Fibroblast of skin of abdomen (primary cell): ENCODE measurements at places on chromosomes 2 and 18.

DNA sequence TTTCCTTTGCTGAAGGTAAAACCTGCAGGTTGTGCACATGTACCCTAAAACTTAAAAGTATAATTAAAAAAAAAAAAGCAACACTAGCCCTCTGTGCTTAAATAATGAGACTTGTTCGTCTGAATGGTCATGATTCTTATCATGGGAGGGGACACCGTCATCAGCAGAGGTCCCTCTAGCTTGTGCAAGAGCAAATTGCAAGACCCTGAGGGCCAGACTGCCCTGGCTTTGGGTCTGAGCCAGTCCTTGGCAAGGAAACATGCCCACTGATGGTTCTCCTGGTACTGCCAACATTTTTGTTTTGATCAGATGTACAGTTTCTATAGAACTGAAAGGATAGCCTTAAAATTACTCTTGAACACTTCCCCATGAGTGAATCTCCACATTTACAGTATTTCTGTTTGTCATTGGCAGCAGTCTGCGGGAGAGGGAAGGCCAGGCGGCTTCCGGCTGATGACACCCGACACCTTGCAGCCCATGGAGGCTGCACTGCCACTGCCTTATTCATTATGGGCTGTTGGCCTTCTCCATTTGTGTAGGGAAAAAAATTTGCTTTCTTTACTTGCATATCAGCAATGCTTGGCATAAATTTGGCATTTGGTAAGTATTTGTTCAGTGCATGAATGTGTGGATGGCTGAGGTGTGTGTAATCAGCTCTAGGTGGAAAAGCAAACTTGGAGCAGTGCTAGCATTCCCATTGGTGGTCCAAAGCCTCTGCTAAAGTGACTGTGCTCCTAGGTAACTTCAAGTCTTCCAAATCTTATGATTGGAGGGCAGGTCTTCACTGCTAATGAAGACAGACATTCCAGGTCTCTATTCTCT is 161.6 kb upstream of the ALKAL2 start:
- DNase-seq, result no peak

DNA sequence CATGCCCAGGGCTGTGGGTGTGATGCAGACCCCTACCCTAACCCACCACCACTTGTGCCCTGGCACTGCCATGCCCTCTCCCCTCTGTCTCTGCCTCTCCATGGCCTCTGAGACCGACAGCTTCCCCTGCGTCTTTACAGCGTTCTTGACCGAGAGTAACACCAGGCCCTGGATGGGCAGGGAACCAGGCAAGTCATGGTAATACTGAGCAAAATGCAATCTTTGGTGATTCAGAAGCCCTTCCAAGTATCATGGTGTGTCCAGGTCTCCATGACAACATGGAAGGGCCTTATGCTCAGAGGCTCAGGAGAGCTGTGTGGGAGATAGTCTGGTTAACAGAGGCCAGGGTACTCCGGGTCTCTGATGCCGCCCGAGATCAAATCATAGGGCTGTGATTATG is 176.1 kb downstream of the KLHL29 start:
- DNase-seq, result no peak

GRCh38 chr18:6546229-6546628 is 131.5 kb upstream of the L3MBTL4 start:
- no peak for DNase-seq

DNA sequence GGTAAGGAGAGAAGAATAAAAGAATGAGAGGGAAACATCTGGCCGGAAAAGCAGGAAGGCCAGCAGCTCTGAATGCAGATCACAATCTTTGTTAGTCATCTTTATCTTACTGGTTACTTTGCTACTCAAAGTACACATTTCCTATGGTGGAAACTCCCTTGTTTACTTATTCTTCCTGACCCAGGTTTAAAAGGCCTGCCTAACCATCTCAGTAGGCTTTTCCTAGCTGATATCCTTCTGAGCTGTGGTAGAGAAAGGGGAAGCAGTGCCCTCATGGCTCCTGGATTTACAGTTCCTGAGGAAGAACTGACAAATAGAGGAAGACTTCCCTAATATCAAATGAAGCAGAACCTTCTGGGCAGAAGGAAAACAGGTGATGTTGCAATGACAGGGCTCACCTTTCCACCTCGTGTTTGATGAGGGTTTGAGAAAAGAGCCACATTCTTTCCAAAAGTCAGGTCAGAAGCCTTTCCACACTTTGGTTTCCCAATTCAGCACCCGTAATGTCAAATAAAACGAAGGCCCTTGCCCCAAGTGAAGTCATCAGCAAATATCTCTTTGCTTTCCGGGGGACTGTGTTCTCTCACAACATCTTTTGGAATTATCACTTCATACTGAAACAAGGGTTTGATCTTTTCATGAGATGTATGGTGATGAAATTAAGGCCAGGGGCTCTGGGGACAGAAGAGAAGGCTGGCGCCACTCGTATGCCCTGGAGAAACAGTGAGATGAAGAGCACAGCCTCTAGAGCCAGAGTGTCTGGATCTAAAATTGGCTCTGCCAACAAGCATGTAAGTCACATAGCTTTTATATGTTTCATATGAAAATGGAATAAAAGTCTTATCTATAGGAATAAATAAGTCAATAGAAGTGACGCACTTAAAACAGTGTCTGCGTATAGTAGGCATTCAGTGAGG is 26.7 kb upstream of the APOB start:
- no peak for DNase-seq

DNA sequence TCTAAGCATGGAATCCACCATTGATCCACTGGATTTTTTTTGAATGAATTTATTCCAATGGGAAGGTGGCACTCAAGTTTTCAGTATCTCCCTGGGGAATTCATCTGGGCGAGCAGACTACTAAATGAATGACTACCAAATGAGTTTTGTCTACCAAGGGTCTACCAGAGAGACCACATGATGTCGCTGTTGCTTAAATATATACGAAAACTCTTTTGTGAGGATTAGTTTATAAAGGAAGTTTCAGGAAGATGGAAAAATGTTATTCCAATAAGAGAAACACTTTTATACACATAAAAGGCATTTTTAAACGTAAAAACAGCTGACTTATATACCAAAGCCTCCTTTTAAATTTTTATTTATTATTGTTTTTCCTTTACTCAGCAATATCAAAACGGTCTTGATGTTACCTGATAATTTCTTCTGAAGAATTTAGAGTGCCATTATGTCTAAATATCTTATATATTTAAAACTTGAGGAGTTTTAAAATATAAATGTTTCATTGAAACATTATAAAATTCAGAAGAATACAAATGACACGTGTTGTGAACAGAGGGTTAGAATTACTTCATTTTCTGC is 139.7 kb downstream of the HRH4 start:
- DNase-seq, result peak; percentile 65

GRCh38 chr2:109410039-109410815 is 203.5 kb downstream of the SEPTIN10 start:
- DNase-seq, result no peak

DNA sequence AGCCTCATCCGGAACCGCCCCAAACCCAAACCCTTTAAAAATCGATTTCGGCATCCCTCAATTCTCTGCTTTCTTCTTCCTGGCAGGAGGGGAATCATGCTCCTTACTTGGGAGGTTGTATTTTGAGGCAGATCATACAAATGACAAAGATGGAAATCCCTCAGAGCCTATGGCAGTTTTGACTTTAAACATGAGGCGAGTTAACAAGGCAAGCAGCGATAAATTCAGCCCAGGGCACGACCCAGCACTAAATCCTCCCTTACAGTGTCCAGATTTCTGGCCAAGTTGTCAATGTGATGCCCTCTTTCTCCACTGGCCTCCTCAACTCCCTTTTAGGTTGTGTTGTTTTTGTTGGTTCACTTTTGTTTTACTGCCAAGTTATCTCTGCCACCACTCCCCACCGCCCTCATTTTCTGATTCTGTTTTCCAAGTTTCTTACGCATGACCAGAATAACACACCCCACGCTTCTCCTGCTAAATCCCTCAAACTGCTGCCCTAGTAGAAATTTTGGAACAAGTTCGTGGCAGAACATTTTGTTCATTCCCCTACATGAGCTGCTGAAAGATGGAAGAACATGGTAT is 68.3 kb downstream of the CTAGE1 start:
- DNase-seq, result no peak

DNA sequence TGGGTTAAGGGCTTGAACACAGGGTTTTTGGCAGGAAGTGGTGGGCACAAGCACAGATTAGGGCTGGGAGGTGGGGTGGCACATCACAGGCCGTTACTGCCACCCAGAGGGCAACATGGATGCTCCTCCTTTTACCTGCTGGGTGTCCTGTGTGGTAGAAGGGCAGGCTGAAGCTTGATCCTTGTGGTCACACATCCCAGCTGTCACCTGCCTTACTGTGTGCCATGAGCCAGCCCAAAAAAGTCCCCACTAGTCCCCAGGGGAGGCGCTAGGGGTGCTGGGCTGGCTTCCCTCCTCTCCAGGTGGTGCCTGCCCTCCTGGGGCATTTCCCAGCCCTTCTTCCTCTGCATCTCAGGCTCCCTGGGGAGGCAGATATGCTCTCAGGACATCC is 50.5 kb upstream of the ALPP start:
- DNase-seq, result no peak

- DNase-seq, result peak; percentile 84
Observed at GRCh38 chr2:74003494-74004211, 18.9 kb downstream of the TET3 start.

DNA sequence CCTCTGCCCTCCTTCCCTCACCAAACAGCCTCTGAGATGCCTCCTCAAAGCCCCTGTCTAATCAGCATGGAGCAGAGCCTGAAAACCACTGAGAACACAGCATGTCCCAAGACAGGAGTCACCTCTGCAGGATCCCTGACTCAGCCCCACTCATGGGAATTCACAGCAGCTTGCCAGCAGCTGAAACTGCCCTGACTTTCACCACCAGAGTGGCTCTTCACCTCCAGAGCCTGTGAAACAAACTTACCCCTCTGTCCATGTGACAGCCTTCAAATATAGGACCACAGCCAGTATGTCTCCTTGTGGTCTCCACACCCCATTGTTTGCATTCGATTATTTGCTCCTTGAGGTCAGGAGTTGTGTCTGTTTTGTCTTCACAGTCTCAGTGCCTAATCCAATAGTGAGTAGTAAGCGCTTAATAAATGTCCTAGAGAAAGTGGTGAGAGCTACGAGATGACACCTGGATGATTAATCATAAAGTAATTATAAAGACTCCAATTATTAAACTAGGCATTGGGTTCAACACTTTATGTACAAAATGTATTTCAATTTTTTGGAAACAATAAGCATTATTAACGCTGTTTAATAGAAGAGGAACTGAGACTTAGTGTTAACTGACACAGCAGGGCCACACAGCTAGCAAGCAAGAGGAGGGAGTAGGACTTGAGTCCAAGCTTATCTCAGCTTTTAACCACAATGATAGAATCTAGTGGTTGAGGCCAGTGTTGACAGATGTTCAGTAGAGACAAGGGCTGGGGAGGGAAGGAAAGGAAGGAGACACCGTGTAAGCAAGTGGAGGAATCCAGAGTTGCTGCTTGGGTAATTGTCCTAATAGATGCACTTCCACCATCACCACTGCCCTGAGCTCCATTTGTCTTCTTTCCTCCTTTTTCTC is 358.7 kb upstream of the TNP1 start:
- peak; percentile 76 for DNase-seq

- no peak for DNase-seq
Observed at GRCh38 chr2:200845669-200846325, 18.7 kb downstream of the CLK1 start.

DNA sequence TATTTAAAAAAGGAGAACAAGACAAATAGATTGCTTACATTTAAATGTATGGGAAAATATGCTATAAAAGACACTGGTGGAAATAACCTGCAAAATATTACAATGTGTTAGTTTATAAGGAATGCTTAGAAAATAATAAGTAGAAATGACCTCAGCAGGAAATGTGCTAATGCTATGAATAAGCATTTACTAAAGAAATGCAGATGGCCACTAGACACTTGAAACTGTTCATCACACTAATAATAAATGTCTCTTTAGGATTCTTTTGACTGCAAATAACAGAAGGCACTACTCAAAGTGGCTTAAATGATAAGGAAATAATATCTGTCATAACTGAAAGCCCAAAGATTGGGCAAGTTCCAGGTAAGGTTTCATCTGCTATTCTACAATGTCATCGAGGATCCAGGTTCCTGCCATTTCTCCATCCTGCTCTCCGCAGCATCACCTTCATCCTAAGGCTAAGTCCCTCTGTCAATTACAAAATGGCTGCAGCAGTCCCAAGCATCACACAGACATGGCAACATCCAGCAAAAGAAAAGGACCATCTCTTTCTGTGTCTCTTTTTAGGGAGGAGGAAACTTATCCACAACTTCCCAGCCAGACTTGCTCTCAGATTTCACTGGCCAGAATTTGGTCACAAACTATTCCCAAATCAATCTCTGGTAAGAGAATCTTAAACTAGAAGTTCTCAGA is 21.9 kb downstream of the METTL8 start:
- DNase-seq, result peak; percentile 41
